Kidney (tissue), 22 donors: ENCODE measurements at places on chromosomes 7 and 10. TPM values are rescaled to one million over a fixed set of nuclear protein-coding genes. Genes with fewer than 3 reads are reported as not detected.
A peak's percentile ranks its signal among the peaks of the same experiment; 100 is the strongest.

GRCh38 chr10:119669975-119670640 lies 18.9 kb downstream of the BAG3 start:
- no peak overlapping the region for H3K4me3 ChIP-seq
- no peaks in the 10 kb centered on the region for H3K27me3 ChIP-seq
- no peak overlapping the region for H3K27ac ChIP-seq
- no peak for DNase-seq

- H3K4me3 ChIP-seq, result no peak overlapping the region
- no peak for DNase-seq
- no peaks in the 10 kb centered on the region for H3K4me1 ChIP-seq
Observed at GRCh38 chr10:114034923-114035645, 8.6 kb upstream of the ADRB1 start.

- no peaks in the 10 kb centered on the region for H3K27me3 ChIP-seq
- no peaks in the 10 kb centered on the region for H3K36me3 ChIP-seq
- no peak overlapping the region for H3K27ac ChIP-seq
Observed at GRCh38 chr7:41029072-41029499, 673.8 kb downstream of the INHBA start.

DNA sequence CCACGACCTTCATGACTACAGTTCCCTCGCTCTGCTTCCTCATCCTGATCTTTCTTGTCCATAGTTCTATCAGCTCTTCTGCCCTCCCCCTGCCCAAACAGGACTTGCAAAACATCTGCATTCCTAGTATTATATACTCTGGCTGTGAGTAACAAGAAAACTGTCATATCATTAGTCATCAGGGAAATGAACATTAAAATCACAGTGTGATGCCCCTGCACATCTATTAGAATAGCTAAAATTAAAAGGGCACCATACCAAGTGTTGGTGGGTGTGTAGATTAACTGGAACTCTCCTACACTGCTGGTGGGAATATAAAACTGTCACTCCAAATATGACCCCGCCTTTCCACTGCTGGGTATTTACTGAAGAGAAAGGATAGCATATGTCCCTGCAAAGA lies 141.8 kb downstream of the C7orf25 start:
- no peak overlapping the region for H3K27ac ChIP-seq
- H3K27me3 ChIP-seq, result no peaks in the 10 kb centered on the region
- H3K4me1 ChIP-seq, result no peaks in the 10 kb centered on the region
- H3K36me3 ChIP-seq, result no peaks in the 10 kb centered on the region
- DNase-seq, result no peak

DNA sequence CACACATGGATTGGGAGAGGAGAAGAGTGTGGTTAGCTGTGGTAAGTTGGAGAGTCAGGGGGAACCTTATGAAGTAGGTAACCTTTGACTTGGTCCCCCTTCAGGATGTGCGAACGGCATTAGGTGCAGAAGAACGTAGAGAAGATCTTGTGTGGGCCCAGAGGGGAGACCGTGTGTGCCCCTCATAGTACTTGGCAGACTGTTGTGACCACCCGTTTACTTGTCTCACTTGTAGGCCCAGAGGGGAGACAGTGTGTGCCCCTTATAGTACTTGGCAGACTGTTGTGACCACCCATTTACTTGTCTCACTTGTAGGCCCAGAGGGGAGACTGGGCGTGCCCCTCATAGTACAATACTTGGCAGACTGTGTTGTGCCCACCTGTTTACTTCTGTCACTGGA lies 2.6 kb downstream of the GTPBP4 start:
- no peak overlapping the region for H3K27ac ChIP-seq
- H3K27me3 ChIP-seq, result no peaks in the 10 kb centered on the region
- peaks cover 13% of the 10 kb centered on the region for H3K4me1 ChIP-seq
- H3K4me3 ChIP-seq, result no peak overlapping the region
- no peak for DNase-seq
- peaks cover 12% of the 10 kb centered on the region for H3K36me3 ChIP-seq

DNA sequence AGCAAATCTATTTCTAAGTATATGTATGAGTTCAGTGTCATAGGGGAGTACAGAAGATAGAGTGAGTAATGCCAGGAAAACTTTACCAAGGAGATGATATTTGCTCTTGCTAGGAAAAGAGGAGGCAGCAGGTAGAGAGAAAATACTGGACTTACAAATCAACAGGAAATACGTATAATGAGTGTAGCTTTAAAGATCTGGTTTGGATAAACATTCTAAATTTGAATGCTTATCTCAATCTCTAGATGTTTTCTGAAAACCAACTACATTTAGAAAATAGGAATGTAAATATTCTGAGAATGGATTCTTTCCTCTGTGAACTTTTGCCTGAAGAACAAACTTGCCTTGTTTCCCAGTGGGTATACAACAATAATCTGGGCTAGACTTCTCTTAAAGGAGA lies 46.9 kb upstream of the GNAI1 start:
- no peaks in the 10 kb centered on the region for H3K27me3 ChIP-seq
- H3K4me1 ChIP-seq, result peaks cover 3% of the 10 kb centered on the region
- no peak overlapping the region for H3K27ac ChIP-seq
- no peaks in the 10 kb centered on the region for H3K36me3 ChIP-seq

DNA sequence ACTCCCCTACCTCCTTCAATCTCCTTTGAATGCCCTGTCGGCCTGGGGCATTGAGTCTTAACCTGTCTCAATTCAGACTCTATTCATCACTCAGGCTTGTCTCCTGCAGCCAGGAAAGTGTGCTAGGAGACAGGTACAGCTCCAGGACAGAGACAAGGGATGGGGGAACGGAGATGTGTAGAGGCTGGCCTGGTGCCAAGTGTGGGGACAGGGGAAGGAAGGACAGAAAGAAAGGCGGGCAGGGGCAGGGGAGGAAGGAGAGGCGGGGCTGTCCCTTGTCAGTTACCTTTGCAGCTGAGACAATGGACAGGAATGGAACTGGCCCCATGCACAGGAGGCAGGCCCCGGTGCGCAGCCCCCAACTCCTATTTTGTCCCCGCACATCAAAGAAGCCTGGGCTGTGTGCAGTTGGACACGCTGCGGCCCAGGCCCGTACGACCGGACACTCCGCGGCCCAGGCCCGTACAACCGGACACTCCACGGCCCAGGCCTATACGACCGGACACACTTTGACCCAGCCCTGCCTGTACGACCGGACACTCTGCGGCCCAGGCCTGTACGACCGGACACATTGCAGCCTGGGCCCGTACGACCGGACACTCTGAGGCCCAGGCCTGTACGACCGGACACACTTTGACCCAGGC lies 36.9 kb downstream of the CHST15 start:
- no peaks in the 10 kb centered on the region for H3K27me3 ChIP-seq
- H3K4me1 ChIP-seq, result no peaks in the 10 kb centered on the region
- no peaks in the 10 kb centered on the region for H3K36me3 ChIP-seq
- no peak for DNase-seq

DNA sequence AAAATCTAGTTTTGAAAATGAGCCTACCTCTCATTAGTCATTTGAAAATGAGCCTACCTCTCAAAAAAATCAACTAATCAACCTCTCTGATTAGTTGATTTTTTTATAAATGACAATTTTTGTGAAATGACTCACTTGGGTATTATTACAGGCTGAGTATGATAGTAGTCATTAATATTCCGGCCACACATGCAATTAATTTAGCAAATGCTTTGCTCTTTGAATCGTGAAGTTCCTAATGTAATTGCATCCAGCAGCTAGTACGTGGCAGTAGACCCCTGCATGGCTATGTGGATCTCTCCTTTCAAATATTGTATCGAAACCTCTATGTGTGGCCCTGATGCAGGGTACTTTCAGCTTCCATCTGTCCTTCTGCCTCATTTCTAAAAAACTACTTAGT lies 245.9 kb upstream of the PHYHIPL start:
- H3K36me3 ChIP-seq, result no peaks in the 10 kb centered on the region
- no peaks in the 10 kb centered on the region for H3K27me3 ChIP-seq
- no peak for DNase-seq
- H3K4me1 ChIP-seq, result no peaks in the 10 kb centered on the region
- no peak overlapping the region for H3K27ac ChIP-seq

GRCh38 chr7:105011141-105011830 lies 2.7 kb upstream of the KMT2E start:
- H3K27ac ChIP-seq, result peak overlapping the region; percentile 100
- peaks cover 6% of the 10 kb centered on the region for H3K36me3 ChIP-seq
- DNase-seq, result no peak
- H3K4me3 ChIP-seq, result peak overlapping the region; percentile 89
- H3K27me3 ChIP-seq, result no peaks in the 10 kb centered on the region

- no peaks in the 10 kb centered on the region for H3K4me1 ChIP-seq
- no peak for DNase-seq
- H3K27ac ChIP-seq, result no peak overlapping the region
- no peak overlapping the region for H3K4me3 ChIP-seq
- no peaks in the 10 kb centered on the region for H3K36me3 ChIP-seq
- no peaks in the 10 kb centered on the region for H3K27me3 ChIP-seq
Observed at GRCh38 chr7:112853422-112853821, 63.2 kb upstream of the TMEM168 start.

GRCh38 chr7:155816996-155817395 lies 4.7 kb upstream of the SHH start:
- H3K4me3 ChIP-seq, result no peak overlapping the region
- no peak for DNase-seq
- H3K27me3 ChIP-seq, result peaks cover 14% of the 10 kb centered on the region
- no peaks in the 10 kb centered on the region for H3K36me3 ChIP-seq
- no peak overlapping the region for H3K27ac ChIP-seq
- no peaks in the 10 kb centered on the region for H3K4me1 ChIP-seq

GRCh38 chr7:38311329-38311937 lies 38.0 kb upstream of the TARP start:
- H3K4me3 ChIP-seq, result peak overlapping the region; percentile 83
- no peaks in the 10 kb centered on the region for H3K27me3 ChIP-seq
- H3K4me1 ChIP-seq, result no peaks in the 10 kb centered on the region
- H3K27ac ChIP-seq, result peak overlapping the region; percentile 46
- H3K36me3 ChIP-seq, result no peaks in the 10 kb centered on the region

DNA sequence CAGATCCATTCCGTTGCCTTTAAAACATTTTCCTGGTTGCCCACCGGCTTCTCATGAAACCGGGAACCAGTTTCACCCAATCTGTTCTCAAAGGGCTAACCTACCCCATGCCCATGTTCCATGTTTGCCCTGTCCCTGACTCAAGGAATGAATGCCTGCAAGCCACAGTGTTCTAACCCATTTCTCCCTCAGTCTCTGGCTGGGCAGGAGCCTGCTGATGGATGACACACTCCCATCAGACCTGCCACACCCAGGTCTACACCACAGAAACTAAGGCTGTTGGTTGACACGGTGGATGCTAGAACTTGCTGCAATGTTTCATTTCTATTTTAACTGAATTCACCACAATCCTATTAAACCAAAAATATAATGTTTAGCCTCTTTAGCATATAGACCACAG lies 15.6 kb downstream of the CLRN3 start:
- H3K4me1 ChIP-seq, result peaks cover 5% of the 10 kb centered on the region
- H3K36me3 ChIP-seq, result peaks cover 3% of the 10 kb centered on the region
- H3K27ac ChIP-seq, result no peak overlapping the region
- no peak overlapping the region for H3K4me3 ChIP-seq
- no peaks in the 10 kb centered on the region for H3K27me3 ChIP-seq
- DNase-seq, result no peak

- H3K27ac ChIP-seq, result no peak overlapping the region
- H3K4me1 ChIP-seq, result no peaks in the 10 kb centered on the region
- H3K27me3 ChIP-seq, result no peaks in the 10 kb centered on the region
- no peaks in the 10 kb centered on the region for H3K36me3 ChIP-seq
- no peak for DNase-seq
Observed at GRCh38 chr10:26335574-26336093, 102.5 kb upstream of the APBB1IP start.

DNA sequence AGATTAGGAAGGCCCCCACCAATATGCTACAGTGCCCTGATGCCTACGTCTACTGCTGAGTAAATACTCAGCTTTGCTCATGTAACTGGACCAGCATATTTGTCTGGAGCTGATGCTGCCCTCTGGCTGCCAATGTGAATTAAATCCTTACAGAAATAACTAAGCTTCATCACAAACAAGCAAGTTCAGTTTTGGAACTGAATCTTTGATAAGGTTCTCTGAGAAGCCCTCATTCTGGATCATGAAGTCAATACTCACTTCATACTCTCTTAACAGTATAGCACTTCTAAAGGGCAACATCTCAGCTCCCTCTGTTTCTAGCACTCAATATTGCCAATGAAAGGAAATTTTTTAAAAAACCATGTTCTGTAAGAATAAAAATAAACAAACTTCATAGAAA lies 246.7 kb downstream of the ETV1 start:
- H3K4me3 ChIP-seq, result no peak overlapping the region
- no peaks in the 10 kb centered on the region for H3K4me1 ChIP-seq
- DNase-seq, result peak; percentile 34
- no peaks in the 10 kb centered on the region for H3K36me3 ChIP-seq

GRCh38 chr7:148650232-148650858 lies 48.4 kb upstream of the CUL1 start:
- DNase-seq, result no peak
- H3K4me1 ChIP-seq, result no peaks in the 10 kb centered on the region
- H3K27me3 ChIP-seq, result no peaks in the 10 kb centered on the region
- H3K4me3 ChIP-seq, result no peak overlapping the region

Gene LRRC27
- total RNA-seq, result 14.6 TPM

Gene C10orf143
- total RNA-seq, result 6.6 TPM

Gene MBL2
- total RNA-seq, result not detected

Gene OR2A5
- total RNA-seq, result not detected

Gene C7orf57
- 0.63 TPM for total RNA-seq
